CD4-positive, alpha-beta memory T cell (primary cell): ENCODE measurements at places on chromosomes 4 and X. TPM values are rescaled to one million over a fixed set of nuclear protein-coding genes. Genes with fewer than 3 reads are reported as not detected.

Gene FGF2
- not detected for total RNA-seq

Gene NUP62CL
- 2.3 TPM for total RNA-seq

Gene TRMT2B
- 44.1 TPM for total RNA-seq

Gene VEGFD
- total RNA-seq: 0.15 TPM

GRCh38 chr4:95830651-95831050, 9.2 kb upstream of the PDHA2 start:
- no peak overlapping the region for H3K27ac ChIP-seq
- no peaks in the 10 kb centered on the region for H3K27me3 ChIP-seq
- H3K4me3 ChIP-seq: no peak overlapping the region
- no peak for DNase-seq

DNA sequence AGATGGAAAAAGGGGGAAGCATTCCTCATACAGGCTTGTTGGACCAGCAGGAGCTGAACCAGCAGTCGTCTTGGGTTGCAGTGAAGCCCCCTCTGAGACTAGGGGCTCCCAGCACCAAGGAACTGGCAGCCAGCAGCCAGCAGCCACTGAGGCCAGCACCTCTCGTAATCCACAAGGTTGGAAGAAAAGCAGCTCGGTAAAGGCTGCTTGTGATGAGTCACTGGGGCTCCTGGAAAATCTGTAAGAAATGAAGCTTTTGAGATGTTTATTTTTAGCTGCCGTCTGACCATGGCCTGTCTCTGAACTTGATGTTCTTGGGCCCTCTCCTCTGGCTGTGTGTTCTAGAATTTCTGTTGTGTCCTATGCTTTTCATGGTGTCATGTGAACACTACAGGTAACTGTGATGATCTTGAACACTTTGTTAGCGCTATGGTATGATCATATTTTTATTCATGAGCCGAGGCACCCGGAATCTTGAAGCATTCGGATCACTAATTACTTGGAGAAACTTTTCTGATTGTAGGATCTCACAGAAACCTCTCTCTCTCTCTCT, 18.6 kb downstream of the CLCN4 start:
- H3K4me1 ChIP-seq: no peaks in the 10 kb centered on the region
- no peaks in the 10 kb centered on the region for H3K36me3 ChIP-seq
- DNase-seq: no peak
- H3K4me3 ChIP-seq: no peak overlapping the region
- no peak overlapping the region for H3K27ac ChIP-seq
- no peaks in the 10 kb centered on the region for H3K27me3 ChIP-seq
